ENCODE measurements at places on chromosomes 1 and 21. TPM values are rescaled to one million over a fixed set of nuclear protein-coding genes. Genes with fewer than 3 reads are reported as not detected.

- no peak for DNase-seq
These were observed 339.5 kb downstream of the PTPRU start for GRCh38 chr1:29575826-29576225.

Gene LRRC39
- total RNA-seq, result 2.3 TPM

Gene CFAP126
- total RNA-seq, result not detected

GRCh38 chr1:26378879-26379251, 6.3 kb upstream of the ZNF683 start:
- no peak for DNase-seq

- no peak for DNase-seq
These were observed 37.5 kb downstream of the EDN2 start for GRCh38 chr1:41446851-41447610.

DNA sequence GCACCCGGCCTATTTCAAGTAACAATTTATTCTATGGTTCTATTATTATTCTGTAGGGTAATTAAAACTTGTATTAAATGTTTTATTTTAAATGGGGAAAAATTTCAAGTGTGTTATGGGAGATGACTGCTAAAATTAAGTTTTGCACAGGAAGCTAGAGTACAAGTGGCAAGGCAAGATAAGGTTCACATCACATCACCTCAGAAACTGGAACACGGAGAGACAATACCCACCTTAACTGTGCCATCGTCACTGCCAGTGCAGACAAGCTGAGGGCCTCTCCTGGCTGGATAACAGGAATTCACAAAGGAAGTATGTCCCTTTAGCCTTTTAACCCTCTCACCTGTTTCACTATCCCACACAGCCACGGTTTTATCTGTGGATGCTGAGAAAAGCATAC, 7.6 kb downstream of the SNRNP40 start:
- DNase-seq, result no peak

- no peak for DNase-seq
These were observed 5.0 kb downstream of the NGF start for GRCh38 chr1:115332813-115333608.

- no peak for DNase-seq
These were observed 15.6 kb upstream of the VAMP3 start for GRCh38 chr1:7755448-7755847.

DNA sequence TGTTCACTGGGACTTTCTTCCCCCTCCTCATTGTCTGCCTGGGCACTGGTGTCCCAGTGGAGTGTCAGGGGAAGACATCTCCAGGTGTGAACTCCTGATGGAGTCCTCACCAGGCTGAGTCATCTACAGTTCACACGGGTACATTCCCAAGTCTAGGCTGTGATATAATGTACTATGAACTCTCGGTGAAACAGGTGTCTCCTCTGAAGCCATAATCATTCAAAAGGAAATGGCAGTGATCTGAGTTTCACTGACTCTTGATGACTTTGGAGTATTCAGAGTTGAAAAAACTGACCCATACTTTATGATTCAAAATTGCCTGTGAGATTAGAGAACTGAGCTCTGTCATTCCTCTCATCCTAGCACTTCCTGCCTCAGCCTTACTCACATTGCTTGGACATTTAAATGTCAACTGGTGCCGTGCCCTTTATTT, 9.1 kb downstream of the LAMC2 start:
- no peak for DNase-seq

Gene THEM4
- 23.3 TPM for total RNA-seq

GRCh38 chr21:37453350-37453749, 86.8 kb downstream of the DYRK1A start:
- no peak for DNase-seq

Gene OR2L5
- not detected for total RNA-seq

DNA sequence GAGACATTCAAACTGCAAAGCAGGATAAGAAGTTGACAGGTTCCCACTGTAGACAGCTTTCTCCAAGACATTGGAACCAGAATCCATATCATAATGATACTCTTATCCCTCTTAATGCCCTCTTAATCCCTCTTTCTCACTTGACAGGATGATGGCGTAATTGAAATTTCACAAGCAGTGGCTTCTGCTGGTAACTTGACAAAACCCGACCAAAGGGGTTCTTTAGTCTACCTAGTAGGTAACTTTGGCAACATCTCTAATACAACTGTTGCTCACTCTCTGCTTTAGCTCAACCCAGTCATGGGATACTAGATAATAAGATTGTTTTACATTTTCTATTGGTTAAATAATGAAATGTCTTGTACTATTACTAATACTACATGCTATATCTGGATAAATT, 34.7 kb downstream of the S100A10 start:
- no peak for DNase-seq
